CD4-positive, alpha-beta memory T cell (primary cell): ENCODE measurements at places on chromosomes 3 and 15. TPM values are rescaled to one million over a fixed set of nuclear protein-coding genes. Genes with fewer than 3 reads are reported as not detected.

- H3K36me3 ChIP-seq = no peaks in the 10 kb centered on the region
- no peaks in the 10 kb centered on the region for H3K27me3 ChIP-seq
- no peak overlapping the region for H3K27ac ChIP-seq
- DNase-seq = no peak
- no peak overlapping the region for H3K4me3 ChIP-seq
- no peaks in the 10 kb centered on the region for H3K4me1 ChIP-seq
These were observed 107.3 kb upstream of the LIPC start for GRCh38 chr15:58324533-58324932.

GRCh38 chr3:146128939-146129338 is 32.0 kb downstream of the PLOD2 start:
- no peaks in the 10 kb centered on the region for H3K36me3 ChIP-seq
- H3K27ac ChIP-seq = no peak overlapping the region
- H3K27me3 ChIP-seq = no peaks in the 10 kb centered on the region
- H3K4me3 ChIP-seq = no peak overlapping the region

DNA sequence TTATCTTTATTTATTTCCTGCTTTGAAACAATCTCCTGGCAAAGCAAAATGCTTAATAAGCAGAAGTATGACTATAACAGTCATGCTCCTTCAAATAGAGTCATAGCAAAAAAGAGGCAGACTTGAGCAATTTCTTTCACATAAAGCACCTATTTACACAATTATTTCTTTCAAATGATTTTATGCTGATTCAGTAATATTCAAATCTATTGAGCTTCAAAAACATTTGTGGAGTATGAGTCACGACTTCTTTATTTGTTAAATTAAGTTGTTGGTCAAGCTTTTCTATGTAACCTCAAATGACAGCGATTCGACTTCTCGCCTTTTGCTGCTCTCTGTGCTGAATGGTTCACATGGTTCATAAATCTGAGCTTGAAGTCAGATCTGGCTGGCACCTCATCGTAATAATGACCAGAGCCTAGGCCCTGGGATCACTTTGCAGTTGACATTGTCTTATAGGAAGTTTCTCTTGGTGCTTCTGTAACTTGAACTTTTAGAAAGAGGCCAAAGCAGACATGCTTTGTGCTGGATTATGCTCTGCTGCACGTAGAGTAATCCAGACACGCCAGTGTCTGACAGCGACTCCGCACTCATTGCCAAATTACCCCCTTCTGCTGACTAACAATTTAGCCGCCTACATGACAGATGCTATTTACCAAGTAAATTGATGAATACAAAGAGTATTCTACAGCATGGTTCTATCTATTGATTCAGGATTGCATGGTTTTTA is 139.0 kb downstream of the MCTP2 start:
- no peak overlapping the region for H3K4me3 ChIP-seq
- H3K36me3 ChIP-seq = no peaks in the 10 kb centered on the region

DNA sequence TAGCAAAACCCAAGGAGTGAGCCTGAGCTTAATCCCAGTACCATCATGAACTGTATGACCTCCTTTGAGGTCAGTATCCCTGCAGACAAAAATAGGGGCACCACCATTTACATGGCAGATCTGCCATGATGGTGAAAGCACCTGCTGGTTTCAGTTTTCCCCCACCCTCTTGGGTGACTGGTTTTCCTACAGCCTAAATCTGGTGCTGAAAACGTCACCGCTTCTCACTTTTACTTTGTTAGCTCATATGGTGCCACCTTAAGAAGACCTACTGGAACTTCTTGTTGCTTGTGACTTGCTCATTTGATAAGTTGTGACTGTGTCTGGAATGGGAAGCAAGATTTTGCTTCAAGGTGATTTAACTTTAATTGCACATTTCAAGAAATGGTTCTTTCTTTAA is 5.1 kb downstream of the PPP1R2 start:
- peak overlapping the region; percentile 27 for H3K27ac ChIP-seq
- DNase-seq = peak; percentile 55
- peak overlapping the region; percentile 42 for H3K4me3 ChIP-seq
- no peaks in the 10 kb centered on the region for H3K36me3 ChIP-seq

GRCh38 chr3:140285380-140285779 is 350.4 kb downstream of the CLSTN2 start:
- DNase-seq = no peak
- no peaks in the 10 kb centered on the region for H3K27me3 ChIP-seq
- H3K4me3 ChIP-seq = no peak overlapping the region
- H3K4me1 ChIP-seq = no peaks in the 10 kb centered on the region
- no peak overlapping the region for H3K27ac ChIP-seq

- H3K4me1 ChIP-seq = no peaks in the 10 kb centered on the region
- no peaks in the 10 kb centered on the region for H3K36me3 ChIP-seq
- no peak overlapping the region for H3K4me3 ChIP-seq
- no peaks in the 10 kb centered on the region for H3K27me3 ChIP-seq
These were observed 39.7 kb downstream of the GLDN start for GRCh38 chr15:51380999-51381806.

GRCh38 chr15:66941108-66941711 is 124.2 kb upstream of the SMAD3 start:
- DNase-seq = no peak
- H3K4me1 ChIP-seq = no peaks in the 10 kb centered on the region
- no peak overlapping the region for H3K4me3 ChIP-seq
- H3K27ac ChIP-seq = no peak overlapping the region
- no peaks in the 10 kb centered on the region for H3K36me3 ChIP-seq

DNA sequence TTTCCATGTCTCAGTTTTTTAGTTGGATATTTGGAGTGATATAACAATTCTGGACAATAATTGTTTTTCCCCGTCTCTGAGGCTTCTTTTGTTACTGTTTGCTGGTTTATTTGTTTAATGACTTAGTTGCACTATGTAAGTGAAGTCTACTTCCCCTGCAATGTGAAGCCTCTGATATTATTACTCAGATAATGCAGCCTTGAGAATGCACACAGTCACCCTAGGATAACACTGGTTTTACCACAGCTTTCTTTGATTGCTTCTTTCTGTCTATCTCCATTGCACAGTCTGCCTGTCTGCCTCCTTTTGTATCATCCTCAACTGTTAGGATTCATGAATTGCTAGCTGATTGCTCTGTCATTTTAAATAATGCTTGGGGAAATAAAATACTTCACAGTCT is 208.7 kb upstream of the ROBO1 start:
- no peaks in the 10 kb centered on the region for H3K4me1 ChIP-seq
- H3K4me3 ChIP-seq = no peak overlapping the region
- no peak for DNase-seq

DNA sequence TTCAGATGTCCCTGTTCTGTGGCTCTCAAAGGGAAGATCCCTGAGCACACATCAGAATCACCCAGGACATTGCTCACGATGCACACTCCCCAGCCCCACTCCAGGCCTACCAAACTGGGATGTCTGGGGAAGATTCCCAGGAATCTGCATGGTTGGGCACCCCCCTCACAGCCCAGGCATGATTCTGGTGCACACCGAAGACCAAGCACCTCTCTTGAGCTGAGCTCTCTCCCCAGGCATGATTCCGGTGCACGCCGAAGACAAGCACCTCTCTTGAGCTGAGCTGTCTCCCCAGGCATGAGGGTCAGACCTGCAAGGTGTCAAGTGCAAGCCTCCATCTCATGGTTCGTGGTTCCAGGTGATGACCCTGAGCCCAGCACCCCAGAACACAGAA is 112.2 kb upstream of the MEF2A start:
- H3K27ac ChIP-seq = no peak overlapping the region
- H3K27me3 ChIP-seq = no peaks in the 10 kb centered on the region
- no peaks in the 10 kb centered on the region for H3K36me3 ChIP-seq

- no peak overlapping the region for H3K4me3 ChIP-seq
- H3K36me3 ChIP-seq = no peaks in the 10 kb centered on the region
- H3K27ac ChIP-seq = no peak overlapping the region
- DNase-seq = no peak
- H3K27me3 ChIP-seq = no peaks in the 10 kb centered on the region
- H3K4me1 ChIP-seq = no peaks in the 10 kb centered on the region
These were observed 11.3 kb upstream of the NMNAT3 start for GRCh38 chr3:139689122-139689521.

- H3K36me3 ChIP-seq = no peaks in the 10 kb centered on the region
- DNase-seq = no peak
- no peak overlapping the region for H3K4me3 ChIP-seq
- no peaks in the 10 kb centered on the region for H3K27me3 ChIP-seq
- H3K4me1 ChIP-seq = no peaks in the 10 kb centered on the region
These were observed 303.0 kb downstream of the CGGBP1 start for GRCh38 chr3:87755852-87756251.

DNA sequence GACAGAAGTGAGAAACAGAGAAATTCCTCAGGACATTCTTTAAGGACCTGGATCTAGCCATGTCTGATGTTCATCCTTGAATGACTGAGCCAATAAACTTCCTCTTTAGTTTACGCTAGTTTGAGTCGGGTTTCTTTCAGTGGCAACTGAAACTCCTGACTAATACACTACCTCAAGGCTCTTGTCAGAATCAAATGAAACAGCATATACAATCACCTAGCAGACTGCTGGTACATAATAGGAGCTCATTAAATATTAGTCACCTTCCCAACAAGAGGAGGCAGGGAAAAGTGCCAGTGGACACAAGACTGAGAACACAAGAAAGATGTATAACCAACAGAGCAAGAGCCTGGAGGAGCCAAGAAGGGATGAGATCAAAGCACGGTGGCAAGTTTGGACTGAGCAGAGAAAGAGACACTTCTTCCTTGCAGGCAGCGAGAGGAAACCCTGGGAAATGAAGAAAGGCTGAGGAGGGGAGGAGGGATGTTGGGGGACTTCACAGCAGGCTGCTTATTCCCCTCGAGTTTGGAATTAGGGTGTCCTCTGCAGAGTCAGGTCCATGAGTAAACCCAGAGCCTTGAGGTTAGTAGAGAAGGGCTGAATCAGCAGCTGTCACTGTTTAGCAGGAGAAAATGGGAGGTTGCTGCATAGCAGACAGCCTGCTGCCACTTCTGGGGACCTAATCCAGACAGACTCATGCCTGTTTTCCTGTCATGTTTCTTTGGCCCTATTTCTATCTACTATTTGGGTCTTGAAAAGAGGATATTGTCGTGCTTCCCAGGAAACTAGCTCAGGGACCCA is 73.3 kb downstream of the MRPL46 start:
- H3K4me1 ChIP-seq = no peaks in the 10 kb centered on the region
- H3K27ac ChIP-seq = no peak overlapping the region
- no peak for DNase-seq
- no peaks in the 10 kb centered on the region for H3K27me3 ChIP-seq
- no peak overlapping the region for H3K4me3 ChIP-seq

DNA sequence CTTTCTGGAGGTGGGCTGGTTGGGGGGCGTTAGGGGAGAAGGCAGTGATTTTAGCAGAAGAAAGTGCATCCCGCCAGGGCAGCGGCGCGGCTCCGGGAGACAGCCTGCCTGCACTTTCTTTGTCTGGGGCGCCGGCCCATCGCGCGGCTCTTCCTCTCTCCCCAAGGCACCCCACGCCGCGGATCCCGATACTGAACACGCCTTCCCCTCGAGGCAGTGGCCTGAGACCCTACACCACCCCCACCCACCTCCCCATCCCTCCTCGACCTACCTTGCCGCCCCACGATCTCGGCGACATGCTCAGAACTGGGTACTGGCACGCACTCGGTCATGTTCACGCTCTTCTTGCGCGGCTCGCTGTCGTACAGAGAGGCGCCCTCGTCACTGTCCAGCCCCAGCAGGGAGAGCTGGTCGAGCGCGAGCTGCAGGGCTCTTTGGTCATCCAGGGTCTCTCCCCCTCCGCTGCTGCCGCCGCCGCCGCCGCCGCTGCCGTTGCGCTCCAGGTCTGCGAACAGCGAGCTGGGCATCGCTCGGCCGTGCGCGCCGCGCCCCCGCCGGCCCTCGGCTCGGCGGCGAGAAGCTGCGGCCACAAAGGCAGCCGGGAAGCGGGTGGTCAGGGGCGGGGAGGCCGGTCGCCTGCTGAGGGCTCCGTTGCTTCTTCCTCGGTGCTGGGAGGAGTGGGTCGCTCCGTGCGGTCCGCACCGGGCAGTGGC is 483 bp downstream of the MEX3B start:
- H3K4me1 ChIP-seq = peaks cover 19% of the 10 kb centered on the region
- H3K27ac ChIP-seq = no peak overlapping the region
- peak; percentile 37 for DNase-seq
- H3K27me3 ChIP-seq = no peaks in the 10 kb centered on the region

- DNase-seq = no peak
- H3K4me3 ChIP-seq = no peak overlapping the region
- H3K27me3 ChIP-seq = no peaks in the 10 kb centered on the region
- no peaks in the 10 kb centered on the region for H3K4me1 ChIP-seq
- H3K27ac ChIP-seq = no peak overlapping the region
These were observed 325.5 kb downstream of the SATB1 start for GRCh38 chr3:18099611-18100010.

DNA sequence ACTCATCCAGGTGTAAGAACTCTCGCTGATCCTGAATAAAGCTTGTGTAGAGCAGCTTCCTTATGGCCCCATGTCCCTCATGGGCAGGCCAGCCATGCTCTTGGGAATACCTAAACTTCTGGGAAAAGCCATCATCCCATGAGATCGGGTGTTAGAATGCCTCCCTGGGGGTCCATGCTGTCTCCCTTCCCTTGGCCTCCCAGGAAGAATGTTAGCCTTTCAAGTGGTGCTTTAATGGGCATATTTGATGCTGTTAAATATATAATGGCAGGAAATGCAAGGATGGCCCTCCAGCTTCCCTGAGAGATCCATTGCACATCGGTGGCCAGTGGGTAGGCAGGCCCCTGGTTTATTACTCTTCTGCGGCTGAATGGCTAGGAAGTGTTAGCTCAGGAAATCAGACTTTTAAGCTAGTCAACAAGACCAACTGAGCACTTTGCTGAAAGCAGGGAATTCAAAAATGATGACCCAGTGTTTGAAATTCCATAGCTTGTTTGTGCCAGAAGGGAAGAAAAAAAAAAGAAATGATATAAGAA is 60.5 kb upstream of the LRTM1 start:
- H3K27me3 ChIP-seq = no peaks in the 10 kb centered on the region
- no peak overlapping the region for H3K27ac ChIP-seq
- no peaks in the 10 kb centered on the region for H3K4me1 ChIP-seq
- no peak for DNase-seq

DNA sequence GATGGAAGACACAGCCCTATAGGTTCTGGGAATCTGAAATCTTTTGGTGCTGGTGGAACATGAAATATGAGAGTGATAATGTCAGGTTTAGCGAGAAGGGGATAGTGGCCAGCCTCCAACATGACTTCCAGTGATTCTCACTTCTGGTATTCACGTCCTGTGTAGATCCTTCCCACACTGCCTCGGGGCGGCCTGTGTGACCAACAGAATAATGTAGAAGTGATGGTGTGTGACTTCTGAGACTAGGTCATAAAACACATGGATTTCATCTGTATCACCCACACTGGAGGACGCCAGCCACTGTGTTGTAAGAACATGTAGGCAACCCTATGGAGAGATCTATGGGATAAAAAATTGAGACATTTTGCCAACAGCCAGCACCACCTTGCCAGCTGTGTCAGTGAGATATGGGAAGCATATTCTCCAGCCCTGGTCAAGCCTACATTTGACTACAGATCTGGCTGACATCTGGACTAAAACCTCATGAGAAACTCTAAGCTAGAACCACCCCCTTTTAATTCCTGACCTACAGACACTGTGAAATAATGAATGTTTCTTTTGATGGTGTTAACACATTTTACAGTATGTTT is 25.5 kb upstream of the NUDT16 start:
- H3K27me3 ChIP-seq = no peaks in the 10 kb centered on the region
- no peak overlapping the region for H3K4me3 ChIP-seq
- H3K4me1 ChIP-seq = no peaks in the 10 kb centered on the region

- no peak overlapping the region for H3K27ac ChIP-seq
- DNase-seq = no peak
- no peaks in the 10 kb centered on the region for H3K27me3 ChIP-seq
These were observed 157.8 kb upstream of the ROPN1 start for GRCh38 chr3:124149771-124150170.

Gene CYP8B1
- polyA plus RNA-seq = not detected

Gene ST8SIA2
- not detected for polyA plus RNA-seq

Gene CFAP92
- polyA plus RNA-seq = 0.47 TPM

Gene ATP2B2
- polyA plus RNA-seq = not detected

Gene TMEM45A
- polyA plus RNA-seq = not detected

Gene CPN2
- not detected for polyA plus RNA-seq

Gene SLC12A1
- polyA plus RNA-seq = not detected
